ENCODE measurements at places on chromosomes 1 and 21.

DNA sequence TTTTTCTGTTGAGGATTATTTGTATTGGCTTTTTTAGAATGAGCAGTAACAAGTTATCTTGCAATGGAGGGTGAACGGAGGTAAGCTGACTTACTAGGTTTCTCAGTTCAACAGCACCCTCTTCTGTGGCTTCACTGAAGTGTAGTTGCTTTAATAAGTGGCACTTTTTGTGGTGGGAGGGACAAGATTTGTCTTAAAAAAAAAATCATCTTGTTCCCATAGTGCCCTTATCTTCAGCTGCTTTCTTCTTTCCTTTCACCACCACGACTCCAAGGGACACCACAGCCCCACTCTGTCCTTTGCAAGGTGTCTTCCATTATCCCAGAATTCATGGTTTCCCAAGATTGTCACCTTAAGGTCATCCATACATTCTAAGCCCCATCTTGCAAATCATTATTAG is 92.9 kb downstream of the PIGK start:
- peak; percentile 37 for DNase-seq

GRCh38 chr1:203172184-203173010 is 3.2 kb downstream of the MYBPH start:
- no peak for DNase-seq

GRCh38 chr1:43280692-43281091 is 4.7 kb downstream of the C1orf210 start:
- no peak for DNase-seq

GRCh38 chr1:53087332-53088285 is 25.6 kb downstream of the PODN start:
- no peak for DNase-seq

DNA sequence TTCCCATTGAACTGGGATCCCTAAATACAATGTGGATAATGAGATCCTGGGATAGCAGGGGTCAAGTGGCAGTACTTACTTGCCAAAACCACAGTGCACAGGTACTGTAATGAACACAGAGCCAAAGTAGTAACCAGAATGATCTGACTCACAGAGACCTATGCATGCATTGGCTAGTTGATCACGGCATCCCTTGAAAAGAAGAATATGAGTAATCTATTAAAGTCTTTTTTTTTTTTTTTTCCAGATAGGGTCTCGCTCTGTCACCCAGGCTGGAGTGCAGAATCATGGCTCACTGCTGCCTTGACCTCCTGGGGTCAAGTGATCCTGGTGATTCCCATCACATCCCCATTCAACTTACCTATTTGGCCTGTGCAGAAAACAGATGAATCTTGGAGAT is 29.4 kb upstream of the EIF4G3 start:
- DNase-seq, result peak; percentile 72

GRCh38 chr1:207811920-207812720 is 60.3 kb downstream of the CD46 start:
- DNase-seq, result no peak

DNA sequence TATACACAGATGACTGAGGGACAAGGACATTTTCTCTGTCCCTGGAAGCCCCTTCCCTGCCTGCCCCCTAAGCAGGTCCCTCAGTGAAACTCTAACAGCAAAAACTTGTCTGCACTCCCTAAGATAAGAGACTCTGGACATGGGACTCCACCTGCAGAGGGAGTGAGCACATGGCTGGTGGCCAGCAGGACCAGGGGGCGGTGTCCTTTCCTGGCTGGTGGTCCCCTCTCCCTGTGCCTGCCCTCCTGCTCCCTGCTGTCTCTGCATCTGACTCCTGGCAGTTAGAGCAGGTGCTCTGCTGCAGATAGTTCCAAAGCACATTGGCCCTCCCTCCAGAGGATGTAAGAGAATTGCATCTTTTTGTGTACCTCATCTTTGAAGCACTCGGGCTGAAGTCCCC is 215.5 kb downstream of the GRIK3 start:
- no peak for DNase-seq

DNA sequence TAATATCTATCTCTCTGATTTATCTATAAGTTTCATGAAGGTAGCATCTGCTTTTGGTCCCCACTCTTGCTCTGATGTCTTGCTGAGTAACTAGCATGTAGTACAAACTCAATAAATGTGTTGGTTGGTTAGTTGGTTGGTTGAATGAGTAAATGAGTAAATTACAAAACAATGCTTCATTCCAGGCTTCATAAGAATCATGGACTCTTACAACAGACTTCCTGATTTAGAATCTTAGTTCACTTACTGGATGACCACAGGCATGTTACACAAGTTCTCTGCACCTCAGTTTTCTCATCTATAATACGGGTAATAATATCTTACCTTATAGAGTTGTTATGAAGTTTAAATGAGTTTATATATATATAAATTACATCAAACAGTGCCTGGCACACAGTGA is 98.6 kb downstream of the ZNF281 start:
- no peak for DNase-seq

GRCh38 chr1:77282866-77283539 is 1.2 kb downstream of the AK5 start:
- no peak for DNase-seq
